Sigmoid colon (tissue), 7 donors: ENCODE measurements at places on chromosomes 16 and 17. TPM values are rescaled to one million over a fixed set of nuclear protein-coding genes. Genes with fewer than 3 reads are reported as not detected.

- DNase-seq, result peak; percentile 28
Observed at GRCh38 chr16:54289945-54290832, 3.6 kb upstream of the IRX3 start.

- no peak for DNase-seq
Observed at GRCh38 chr17:1077581-1077985, 80.7 kb downstream of the TIMM22 start.

- no peak for DNase-seq
Observed at GRCh38 chr17:73060721-73061120, 31.8 kb downstream of the SLC39A11 start.

GRCh38 chr16:57606147-57606846 lies 22.1 kb upstream of the ADGRG1 start:
- peak; percentile 6 for DNase-seq

GRCh38 chr16:84526794-84527531 lies 22.5 kb upstream of the MEAK7 start:
- no peak for DNase-seq

DNA sequence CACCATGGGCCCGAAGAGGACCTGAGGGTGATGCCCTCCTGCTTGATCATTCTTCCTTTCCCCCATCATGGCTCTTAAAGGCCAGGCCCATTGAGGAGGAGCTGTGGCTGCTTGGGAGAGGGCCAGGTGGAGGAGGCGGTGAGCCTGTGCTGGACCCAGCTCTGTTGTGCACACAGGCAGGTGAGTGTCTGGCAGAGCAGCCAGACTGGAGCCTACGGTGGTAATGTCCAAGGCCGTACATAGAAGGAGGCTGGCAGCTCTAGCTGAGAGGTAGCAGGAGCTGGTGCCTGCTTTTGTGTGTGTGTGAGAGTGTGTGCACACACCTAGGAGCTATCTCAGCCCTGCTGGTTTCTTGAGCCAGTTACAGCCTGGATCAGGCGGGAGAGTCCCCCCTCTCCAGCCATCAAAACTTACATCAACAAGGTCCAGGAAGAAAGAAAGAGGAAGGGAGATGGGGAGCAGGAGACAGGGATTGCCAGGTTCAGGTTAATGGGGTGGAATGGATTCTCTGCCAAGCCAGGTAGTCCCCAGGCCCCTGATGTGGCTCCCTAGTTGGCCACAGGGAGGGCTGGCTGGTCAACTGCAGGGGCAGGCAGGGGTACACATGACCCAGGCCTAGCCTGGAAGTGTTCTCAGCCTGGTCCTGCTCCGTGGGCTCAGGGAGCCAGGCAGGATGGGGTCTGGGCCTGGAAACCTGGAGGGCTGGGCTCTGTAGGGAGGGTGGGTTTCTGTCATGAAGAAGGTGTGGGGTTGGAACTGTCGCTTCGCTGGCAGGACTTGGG lies 107.1 kb downstream of the RAP1GAP2 start:
- DNase-seq, result no peak

GRCh38 chr17:30155389-30155788 lies 38.8 kb downstream of the NSRP1 start:
- no peak for DNase-seq

Gene TEX19
- not detected for polyA plus RNA-seq

Gene POLDIP2
- polyA plus RNA-seq, result 80.5 TPM
